NCI-H2171 (cell line): ENCODE measurements at places on chromosomes 2 and 18.

- no peak for DNase-seq
Measured at GRCh38 chr2:12819103-12819475, 102.4 kb downstream of the TRIB2 start.

- DNase-seq = no peak
Measured at GRCh38 chr2:109438773-109439389, 174.9 kb downstream of the SEPTIN10 start.

DNA sequence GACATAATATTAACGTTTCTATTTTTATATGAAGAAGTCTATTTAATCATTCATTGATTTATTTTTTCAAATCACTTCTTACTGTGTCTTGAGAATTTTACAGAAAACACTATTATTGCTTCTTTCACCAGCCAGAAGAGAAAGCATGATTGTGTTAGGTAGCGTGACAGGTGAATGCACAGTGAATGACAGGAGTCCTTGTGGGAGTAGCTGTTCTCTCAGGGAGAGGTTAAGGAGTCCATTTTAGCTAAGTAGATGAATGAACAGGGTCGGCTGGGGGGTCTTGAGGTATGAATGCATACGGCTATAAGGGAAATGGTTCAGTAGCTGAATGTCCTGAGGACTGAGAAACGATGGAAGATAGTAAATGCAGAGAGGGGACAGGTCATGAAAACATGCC is 56.2 kb downstream of the CTNNA2 start:
- DNase-seq = no peak

GRCh38 chr18:47996091-47996541 is 65.7 kb upstream of the SMAD2 start:
- peak; percentile 55 for DNase-seq

- no peak for DNase-seq
Measured at GRCh38 chr2:217971166-217971565, 31.6 kb downstream of the TNS1 start.

- DNase-seq = no peak
Measured at GRCh38 chr18:37419866-37420265, 145.7 kb downstream of the CELF4 start.

GRCh38 chr18:12377556-12378197 is 650 bp upstream of the AFG3L2 start:
- DNase-seq = no peak

GRCh38 chr18:36095936-36096519 is 28.7 kb upstream of the RPRD1A start:
- peak; percentile 63 for DNase-seq

GRCh38 chr2:33236482-33237385 is 239.7 kb upstream of the RASGRP3 start:
- DNase-seq = no peak

GRCh38 chr2:198311020-198311419 is 506.6 kb downstream of the PLCL1 start:
- DNase-seq = no peak

- DNase-seq = no peak
Measured at GRCh38 chr2:71499691-71500090, 46.3 kb downstream of the DYSF start.

DNA sequence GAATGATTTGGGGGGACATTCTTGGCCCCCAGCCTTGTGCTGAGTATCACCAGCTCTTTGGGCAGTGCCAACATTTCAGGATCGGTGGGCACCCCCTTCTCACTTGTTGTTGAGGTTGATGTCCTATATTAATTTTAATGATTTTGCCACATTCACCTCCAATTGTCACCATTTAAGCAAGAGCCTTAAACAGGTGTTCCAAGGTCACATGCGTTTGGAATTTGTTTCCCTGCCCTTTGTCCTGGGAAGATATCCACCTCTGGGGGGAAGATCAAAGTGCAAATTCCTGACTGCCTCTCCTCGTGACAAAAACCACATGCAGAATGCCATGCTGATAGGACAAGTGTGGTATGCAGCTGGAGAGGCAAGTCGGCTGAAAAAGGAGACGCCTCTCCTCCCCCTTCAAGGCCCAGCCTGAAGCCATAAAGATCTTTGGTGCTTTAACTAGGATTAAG is 72.5 kb upstream of the ID2 start:
- no peak for DNase-seq

DNA sequence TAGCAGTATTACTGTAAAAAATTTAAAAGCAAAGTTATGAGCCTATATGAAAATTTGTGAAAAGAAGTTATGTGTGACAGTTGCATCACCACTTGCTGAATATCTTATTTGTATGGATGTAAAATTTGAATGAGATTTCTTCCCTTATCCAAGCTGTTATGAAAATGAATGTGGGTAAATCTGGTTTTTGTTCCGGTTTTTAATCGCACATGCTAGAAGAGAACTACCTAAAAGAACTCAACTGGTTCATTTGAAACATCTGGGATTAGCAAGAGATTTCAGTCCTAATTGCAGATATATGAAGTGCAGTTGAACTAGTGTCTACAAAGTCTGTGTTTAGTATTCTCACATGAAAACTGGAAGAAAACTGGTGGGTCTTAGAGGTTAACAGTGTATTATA is 467.1 kb upstream of the SPHKAP start:
- no peak for DNase-seq

- DNase-seq = no peak
Measured at GRCh38 chr2:6083136-6083535, 391.0 kb downstream of the SOX11 start.

- DNase-seq = no peak
Measured at GRCh38 chr18:51278045-51278649, 80.7 kb upstream of the MEX3C start.

DNA sequence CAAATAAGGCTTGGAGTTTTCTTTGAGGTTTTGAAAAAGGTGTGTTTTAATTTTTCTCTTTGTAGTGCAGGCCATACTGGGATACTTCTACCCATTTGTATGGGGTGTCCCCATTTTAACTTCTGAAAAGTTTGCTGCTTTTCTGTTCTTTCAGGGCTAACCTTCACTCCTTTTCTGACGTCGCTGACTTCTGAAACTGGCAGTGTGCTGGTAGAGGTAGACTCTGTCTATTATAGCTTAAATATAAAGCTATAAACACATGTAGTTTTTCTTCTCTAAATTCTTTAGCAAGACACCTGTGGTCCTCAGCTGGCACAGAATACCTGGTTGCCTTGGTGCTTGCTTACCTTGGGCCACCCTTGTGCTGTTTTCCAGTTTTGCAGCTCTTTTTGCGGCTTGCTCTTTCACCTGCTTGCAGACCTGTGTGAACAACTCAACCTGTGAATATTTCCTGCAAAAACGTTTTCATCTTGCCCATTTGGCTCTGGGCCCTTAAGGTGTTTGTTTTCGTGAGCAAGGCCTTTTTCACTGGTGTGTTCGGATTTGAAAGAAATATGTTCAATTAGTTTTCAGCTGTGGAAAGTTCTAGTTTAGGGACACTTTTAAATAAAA is 42.2 kb downstream of the PHLPP1 start:
- DNase-seq = no peak

DNA sequence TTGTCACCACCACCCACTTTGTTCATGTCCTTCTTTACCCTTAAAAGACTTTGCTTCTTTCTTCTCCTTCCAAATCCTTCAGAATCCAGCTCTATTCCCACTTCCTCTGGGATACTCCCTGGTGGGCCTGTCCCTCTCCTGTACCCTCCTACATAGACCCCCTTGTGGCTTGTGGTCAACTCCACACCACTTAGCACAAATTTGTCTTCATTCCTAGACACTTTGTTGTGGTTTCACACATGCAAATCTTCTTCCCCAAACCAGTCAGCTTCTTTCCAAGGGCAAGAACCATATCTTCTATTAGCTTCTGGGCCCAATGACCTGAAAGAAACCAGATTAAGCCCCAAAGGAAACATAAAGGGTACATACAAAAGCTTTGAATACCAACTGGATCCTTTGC is 342.4 kb downstream of the TNS1 start:
- DNase-seq = no peak

DNA sequence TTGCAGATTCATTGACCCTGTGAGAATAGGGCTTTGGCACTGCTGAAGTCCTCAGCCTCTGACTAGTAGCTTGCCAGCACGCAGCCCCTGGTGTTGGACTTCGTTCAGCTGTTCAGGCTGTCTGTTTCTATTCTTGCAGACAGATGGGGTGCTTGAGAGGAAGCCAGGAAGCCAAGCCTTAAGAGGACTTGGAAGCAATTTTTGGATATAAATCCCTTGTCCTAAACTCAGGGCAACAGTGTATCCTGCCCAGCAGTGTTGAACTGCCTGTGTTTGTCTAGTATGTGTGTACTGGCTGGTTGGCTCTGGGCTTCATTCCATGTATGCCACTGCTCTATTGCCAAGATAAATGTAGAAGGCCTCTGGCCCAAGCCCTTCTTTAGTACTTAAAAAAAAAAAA is 108.6 kb downstream of the COMMD1 start:
- peak; percentile 74 for DNase-seq

DNA sequence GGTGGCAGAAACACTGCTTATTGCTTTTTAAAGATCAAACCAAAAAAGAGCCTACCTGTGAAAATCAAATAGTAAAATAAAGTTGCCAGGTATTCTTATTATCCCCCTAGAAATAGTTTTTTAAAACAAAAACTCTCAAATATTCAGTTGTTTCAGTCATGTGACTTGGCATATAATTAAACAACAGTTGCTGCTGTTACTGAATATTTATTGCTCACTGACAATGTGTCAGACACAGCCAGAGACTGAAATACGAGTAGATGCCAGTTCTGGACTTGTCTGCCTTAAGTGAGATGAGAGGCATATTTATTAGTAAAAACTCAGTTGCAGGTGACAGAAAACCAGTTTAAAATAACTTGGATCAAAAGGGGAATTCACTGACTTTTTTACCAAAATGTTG is 106.0 kb upstream of the RAB12 start:
- DNase-seq = peak; percentile 63

DNA sequence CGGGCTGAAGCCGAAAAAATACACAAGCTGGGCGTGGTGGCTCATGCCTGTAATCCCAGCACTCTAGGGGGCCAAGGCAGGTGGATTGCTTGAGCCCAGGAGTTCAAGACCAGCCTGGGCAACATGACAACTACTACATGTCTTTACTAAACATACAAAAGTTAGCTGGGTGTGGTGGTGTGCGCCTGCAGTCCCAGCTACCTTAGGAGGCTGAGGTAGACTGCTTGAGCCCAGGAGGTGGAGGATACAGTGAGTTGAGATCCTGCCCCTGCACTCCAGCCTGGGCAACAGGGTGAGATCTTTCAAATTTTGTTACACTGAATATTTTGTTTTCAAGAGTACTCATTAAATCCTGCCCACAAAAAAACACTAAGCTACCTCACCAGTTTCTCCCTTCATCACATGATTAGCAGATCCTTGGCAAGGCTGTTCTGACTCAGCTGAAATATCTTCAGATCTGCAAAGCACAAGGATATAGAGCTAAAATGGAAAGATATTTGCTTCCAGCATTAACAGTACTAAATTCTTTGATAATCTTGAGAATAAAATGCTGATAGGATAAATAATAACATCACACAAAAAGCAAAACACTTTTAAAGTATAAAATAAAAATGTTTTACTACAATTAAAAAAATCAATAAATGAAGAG is 28.2 kb upstream of the MCM6 start:
- DNase-seq = no peak

GRCh38 chr2:208358758-208359631 is 47.6 kb upstream of the PTH2R start:
- no peak for DNase-seq

- DNase-seq = no peak
Measured at GRCh38 chr2:121483021-121483420, 47.7 kb upstream of the RNU4ATAC start.

DNA sequence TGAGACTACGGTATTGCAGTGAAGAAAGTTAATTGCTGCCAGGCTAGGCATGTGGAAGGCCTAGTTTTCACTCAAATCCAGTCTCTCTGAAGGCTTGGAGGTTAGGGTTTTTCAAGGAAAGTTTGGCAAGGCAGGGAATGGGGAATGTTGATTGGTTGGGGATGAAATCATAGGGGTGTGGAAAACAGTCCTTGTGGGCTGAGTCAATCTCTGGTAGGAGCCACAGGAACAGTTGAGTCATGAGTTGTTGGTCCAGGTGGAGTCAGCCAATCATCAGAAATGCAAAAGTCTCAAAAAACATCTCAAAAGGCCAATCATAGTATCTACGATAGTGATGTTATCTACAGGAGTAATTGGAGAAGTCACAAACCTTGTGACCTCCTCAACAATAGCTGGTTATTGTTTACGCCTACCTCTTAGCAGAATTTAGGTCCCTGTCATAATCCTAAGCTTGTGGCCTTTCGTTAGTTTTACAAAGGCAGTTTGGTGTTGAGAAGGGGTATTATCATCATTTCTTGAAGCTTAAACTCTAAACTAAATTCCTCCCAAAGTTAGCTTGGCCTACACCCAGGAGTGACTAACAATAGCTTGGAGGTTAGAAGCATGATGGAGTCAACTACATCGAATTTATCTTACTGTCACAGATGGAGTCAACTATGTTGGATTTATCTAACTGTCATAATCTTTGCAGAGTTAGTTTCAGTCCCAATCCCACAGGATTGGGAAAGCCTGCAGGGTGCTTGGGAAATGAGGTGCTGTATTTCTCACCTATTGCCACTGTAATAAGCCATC is 33.7 kb upstream of the APCDD1 start:
- no peak for DNase-seq

- no peak for DNase-seq
Measured at GRCh38 chr2:227849906-227850305, 21.5 kb upstream of the DAW1 start.

- no peak for DNase-seq
Measured at GRCh38 chr2:215356948-215357461, 45.1 kb downstream of the ATIC start.

- no peak for DNase-seq
Measured at GRCh38 chr2:236932831-236933361, 152.8 kb upstream of the COPS8 start.

DNA sequence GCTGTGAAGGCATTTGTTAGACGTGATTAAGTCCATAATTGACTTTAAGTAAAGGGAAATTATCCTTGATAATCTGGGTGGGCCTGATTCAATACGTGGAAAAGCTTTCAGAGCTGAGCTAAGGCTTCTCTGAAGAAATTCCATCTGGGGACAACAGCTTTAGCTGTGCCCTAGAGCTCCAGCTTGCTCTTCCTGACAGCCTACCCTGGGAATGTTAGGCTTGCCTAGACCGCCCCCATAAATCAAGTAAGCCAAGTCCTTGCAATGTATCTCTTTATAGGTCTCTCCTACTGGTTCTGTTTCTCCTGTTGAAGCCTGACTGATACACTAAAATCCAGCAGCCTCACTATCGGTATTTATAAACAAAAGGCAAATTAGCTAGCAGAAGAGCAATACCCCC is 160.0 kb downstream of the STK39 start:
- DNase-seq = no peak

GRCh38 chr18:26317398-26317797 is 91.2 kb downstream of the TAF4B start:
- no peak for DNase-seq

- no peak for DNase-seq
Measured at GRCh38 chr2:62455957-62456692, 49.9 kb downstream of the TMEM17 start.

DNA sequence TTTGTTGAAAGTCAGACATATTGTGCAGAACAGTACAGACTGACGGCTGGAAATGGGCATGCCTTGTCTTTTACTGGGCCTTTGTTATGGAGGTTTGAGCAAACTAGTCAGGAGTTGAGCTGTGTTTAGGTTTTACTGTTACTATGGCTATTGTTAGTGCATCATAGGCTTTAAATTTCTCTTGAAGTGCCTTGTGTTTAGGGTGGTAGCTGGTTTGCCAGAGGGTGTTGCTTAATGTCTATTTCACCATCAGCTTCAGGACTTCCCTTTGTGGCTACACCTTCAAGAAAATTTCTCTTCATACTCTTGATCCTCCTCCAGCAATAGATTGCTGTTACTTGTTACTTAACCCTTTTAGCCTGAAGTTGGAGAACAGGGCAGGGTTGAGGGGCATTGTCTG is 104.6 kb downstream of the CAPN13 start:
- no peak for DNase-seq
